ENCODE measurements at places on chromosomes 11 and 22. TPM values are rescaled to one million over a fixed set of nuclear protein-coding genes. Genes with fewer than 3 reads are reported as not detected.

- DNase-seq: no peak
Observed at GRCh38 chr11:9852465-9852864, 188.6 kb downstream of the SWAP70 start.

DNA sequence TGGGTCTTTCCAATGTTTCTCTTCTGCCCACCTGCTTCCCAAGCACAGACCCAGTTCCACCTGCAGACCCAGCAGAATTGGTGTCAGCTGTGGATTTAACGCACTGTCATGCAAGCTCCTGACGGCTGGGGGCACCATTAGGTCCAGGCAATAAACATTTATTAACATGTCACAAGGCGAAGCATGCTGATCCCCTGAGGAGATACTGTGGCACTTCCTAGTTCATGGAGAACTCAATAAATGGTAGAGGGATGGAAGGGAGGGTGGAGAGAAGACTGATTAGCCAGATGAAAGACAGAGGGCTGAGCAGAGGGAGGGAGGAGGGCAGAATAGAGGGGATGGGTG lies 68.3 kb upstream of the TSPAN18 start:
- DNase-seq: no peak

GRCh38 chr11:37142591-37142990 lies 544.6 kb upstream of the RAG2 start:
- no peak for DNase-seq

ANKK1 gene
- total RNA-seq: 0.57 TPM

PAMR1 gene
- 2.3 TPM for total RNA-seq

TRIM49 gene
- not detected for total RNA-seq
